ENCODE measurements at places on chromosomes 13 and 19. TPM values are rescaled to one million over a fixed set of nuclear protein-coding genes. Genes with fewer than 3 reads are reported as not detected.

The MAST1 gene
- total RNA-seq = not detected

The CEACAM3 gene
- total RNA-seq = not detected

The DPF1 gene
- not detected for total RNA-seq

The ZNF541 gene
- total RNA-seq = under 0.01 TPM

The RDH13 gene
- total RNA-seq = 7.1 TPM

The CYP4F8 gene
- not detected for total RNA-seq

Measured in smooth muscle cell of the coronary artery (primary cell).